ENCODE measurements at places on chromosomes 1 and 21.

GRCh38 chr1:95506736-95507414 lies 272.9 kb downstream of the RWDD3 start:
- DNase-seq, result no peak

DNA sequence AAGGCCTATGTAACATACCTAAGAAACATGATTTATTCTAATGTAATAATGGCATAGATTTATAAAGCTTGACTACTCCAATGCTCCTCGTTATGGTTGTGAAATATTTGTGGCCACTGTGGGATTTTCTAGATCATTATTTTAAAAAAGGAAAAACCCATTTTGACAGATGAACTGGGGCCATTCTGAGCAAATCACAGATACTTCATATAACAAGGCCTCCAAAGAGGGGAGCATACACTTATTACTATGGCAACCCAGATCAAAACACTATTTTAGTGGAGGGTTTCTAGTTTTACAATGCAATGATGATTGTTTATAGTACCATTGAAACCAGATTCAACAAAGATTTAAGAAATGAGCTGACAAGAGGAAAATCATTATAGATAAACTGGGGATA lies 346.6 kb downstream of the ZNF326 start:
- DNase-seq, result no peak

- no peak for DNase-seq
These were observed 17.1 kb upstream of the CNR2 start for GRCh38 chr1:23930270-23930669.

DNA sequence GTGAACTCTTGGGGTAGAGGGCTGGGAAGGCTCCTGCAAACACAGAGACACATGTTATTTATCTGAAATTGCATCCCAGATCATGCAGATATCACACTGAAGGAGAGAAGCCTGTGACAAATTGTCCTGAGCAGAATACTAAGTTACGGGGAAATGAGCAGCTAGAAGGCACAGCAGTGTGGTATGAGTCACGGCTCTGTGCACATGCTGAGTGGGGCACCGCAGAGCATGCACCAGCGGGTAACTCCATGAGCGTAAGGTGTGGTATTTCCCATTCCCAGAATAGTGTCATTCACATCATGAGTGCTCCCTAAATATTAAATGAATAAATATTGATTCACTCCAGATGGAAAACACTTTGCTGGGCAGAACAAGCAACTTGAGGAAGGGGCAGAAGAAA lies 21.3 kb upstream of the FCRL2 start:
- no peak for DNase-seq

- DNase-seq, result no peak
These were observed 60.4 kb upstream of the BACH1 start for GRCh38 chr21:29238053-29238966.

DNA sequence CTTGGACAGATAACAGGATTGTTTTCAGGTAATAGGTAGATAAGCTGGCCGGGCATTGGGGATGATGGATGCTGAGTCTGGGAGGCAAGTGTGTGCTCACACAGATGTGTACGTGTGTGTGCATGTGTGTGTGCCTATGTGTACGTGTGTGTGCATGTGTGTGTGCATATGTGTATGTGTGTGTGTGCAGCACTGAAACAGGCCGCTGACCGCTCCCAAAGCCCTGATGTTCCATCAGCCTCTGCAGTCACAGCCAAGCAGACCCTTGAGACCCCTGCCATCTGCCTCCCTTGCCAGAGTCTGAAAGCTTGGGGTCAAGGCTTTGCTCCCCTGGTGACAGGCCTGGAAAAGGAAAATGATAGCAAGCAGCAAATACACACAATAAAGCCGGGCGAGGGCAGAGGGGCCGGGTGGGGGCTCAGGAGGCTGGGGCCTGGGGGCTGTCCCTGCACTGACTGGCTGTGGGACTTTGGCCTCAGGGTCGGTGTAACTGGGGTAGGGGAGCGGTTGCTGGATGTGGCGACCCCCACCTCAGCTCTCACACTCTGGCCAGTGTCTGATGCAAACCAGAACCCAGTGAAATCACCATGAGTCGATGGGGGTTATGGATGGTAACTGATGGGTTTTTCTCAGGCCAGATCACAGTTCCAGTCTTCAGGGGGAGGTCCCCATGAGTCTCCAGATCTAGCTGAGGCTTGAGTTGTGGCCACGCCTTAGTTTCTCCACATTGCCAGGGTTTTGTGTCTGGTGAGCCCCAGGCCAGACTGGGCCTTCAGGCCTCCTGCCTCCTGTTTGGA lies 9.2 kb upstream of the TNFRSF8 start:
- DNase-seq, result no peak

DNA sequence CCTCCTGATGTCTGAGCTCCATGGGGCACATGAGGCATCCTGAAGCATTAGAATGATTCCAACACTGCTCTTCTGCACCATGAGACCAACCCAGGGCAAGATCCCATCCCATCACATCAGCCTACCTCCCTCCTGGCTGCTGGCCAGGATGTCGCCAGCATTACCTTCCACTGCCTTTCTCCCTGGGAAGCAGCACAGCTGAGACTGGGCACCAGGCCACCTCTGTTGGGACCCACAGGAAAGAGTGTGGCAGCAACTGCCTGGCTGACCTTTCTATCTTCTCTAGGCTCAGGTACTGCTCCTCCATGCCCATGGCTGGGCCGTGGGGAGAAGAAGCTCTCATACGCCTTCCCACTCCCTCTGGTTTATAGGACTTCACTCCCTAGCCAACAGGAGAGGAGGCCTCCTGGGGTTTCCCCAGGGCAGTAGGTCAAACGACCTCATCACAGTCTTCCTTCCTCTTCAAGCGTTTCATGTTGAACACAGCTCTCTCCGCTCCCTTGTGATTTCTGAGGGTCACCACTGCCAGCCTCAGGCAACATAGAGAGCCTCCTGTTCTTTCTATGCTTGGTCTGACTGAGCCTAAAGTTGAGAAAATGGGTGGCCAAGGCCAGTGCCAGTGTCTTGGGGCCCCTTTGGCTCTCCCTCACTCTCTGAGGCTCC lies 11.1 kb upstream of the RASSF5 start:
- DNase-seq, result no peak

GRCh38 chr1:113282008-113282892 lies 108.1 kb upstream of the MAGI3 start:
- DNase-seq, result no peak

GRCh38 chr1:236514703-236515442 lies 8.9 kb upstream of the LGALS8 start:
- no peak for DNase-seq

GRCh38 chr21:41023936-41024335 lies 144.0 kb upstream of the BACE2 start:
- DNase-seq, result no peak

GRCh38 chr1:203408486-203409481 lies 57.9 kb upstream of the FMOD start:
- no peak for DNase-seq

DNA sequence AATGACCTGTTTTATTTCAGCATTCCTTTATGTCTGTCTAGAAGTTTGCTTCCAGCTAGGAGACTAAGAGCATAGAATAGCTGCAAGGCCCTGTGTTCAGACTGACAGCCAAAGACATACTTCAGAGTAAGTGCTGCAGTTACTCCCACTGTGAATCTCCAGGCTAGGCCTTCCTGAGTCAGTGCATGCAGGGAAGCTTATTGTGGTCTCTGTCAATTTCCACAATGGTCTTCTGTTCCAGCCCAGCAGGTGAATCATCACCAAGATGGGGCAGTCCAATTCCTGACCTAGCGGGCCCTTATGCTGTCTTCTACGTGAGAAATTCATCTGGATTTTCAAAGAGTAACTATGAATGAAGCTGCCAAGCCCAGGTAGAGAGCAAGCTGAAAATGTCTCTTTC lies 146.3 kb upstream of the C8B start:
- DNase-seq, result no peak

DNA sequence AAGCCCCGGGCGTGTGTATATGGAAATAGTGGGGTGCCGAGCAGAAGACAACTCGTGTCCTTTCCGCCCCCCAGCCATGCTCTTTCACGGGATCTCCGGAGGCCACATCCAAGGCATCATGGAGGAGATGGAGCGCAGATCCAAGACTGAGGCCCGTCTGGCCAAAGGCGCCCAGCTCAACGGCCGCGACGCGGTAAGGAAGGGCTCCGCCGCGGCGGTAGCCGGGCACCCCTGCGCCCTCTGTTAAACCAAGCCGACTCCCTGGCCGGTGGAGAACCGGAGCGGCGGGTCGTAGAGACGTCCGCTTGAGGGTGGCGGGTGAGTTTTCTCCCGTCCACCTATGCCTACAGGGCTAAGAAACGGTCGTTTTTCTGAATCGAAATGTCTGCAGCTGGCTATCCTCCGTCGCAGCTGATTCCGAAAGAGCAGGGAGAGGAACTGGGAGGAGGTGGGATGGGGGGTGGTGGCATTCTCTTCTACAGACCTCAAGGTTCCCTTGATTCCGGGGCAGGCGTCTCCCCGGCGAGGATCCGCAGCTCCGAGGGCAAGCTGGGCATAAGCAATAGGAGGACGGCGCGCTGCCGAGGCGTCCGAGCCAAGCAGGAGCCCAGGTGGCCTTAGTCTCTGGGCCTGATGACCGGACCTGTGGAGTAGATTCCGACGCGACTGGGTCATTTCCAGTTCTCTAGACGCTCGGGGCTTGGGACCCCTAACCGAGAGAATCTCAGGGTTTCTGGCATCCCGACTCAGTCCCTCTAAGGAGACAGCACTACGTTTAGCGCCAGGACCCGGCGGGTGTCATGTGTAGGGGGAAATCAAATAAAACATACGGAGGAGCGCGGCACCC lies 856 bp downstream of the LHX9 start:
- no peak for DNase-seq

- no peak for DNase-seq
These were observed 190.9 kb upstream of the ADGRL4 start for GRCh38 chr1:79197421-79197820.

- DNase-seq, result no peak
These were observed 75.6 kb upstream of the KAZN start for GRCh38 chr1:14522926-14523241.

DNA sequence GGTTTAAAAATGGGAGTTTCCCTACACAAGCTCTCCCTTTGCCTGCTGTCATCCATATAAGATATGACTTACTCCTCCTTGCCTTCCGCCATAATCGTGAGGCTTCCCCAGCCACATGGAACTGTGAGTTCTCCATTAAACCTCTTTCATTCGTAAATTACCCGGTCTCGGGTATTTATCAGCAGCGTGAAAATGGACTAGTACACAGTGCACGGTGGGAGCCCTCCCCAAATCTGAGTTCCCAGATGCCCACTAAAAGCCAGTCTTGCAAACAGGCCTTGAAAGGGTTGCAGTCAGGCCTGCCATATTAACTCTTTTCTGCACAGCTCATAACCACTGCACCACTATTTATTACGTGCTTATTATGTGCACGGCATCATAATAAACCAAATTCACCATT lies 400.9 kb downstream of the PRDM2 start:
- DNase-seq, result no peak

DNA sequence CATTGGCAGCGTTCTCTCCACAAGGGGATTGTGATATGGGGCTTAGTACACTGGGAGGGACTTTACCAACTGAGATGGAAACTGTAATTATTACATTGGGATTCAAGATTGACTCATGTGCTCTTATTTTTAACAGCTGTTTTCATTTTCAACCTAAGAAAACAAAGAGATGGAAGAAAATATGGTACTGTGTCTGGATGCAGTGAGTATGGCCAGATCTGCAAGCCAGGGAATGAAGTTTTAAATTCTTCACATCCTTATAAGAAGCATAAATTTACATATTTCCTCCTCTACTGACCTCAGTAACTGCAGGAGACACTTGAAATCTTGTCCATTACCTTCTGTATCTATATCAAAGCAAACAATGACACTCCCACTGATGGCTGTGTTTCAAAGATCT lies 81.5 kb upstream of the EDEM3 start:
- DNase-seq, result no peak

DNA sequence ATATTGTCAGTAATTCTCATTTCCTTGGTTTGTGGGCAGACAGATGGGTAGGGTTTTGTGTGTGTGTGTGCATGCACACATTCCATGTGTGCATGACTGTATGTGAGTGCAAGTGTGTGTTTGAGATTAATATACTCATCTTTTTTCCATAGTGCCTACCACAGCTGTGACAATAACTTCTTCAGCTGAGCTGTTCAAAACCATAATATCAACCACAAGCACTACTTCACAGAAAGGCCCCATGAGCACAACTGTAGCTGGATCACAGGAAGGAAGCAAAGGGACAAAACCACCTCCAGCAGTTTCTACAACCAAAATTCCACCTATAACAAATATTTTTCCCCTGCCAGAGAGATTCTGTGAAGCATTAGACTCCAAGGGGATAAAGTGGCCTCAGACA lies 149.3 kb downstream of the ADGRL2 start:
- no peak for DNase-seq

DNA sequence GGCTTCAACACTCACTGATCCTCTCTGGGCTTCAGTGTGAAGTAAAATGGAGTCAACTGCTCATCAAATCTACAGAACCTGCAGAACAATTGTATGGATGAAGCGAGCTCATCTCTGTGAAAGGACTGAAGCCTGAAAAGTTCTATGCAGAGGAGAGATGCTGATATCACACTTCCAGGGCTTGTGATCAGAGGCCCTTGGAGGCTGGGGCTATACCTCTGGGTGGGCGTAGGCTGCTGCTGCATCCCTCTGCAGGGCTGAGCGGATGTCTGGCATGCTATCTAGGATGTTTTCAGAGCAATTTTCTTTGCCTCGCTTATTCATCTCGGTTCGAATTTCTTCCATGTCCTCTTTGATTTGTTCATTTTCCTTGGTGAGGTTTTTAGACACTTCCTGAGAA lies 17.6 kb downstream of the OLFML2B start:
- no peak for DNase-seq

DNA sequence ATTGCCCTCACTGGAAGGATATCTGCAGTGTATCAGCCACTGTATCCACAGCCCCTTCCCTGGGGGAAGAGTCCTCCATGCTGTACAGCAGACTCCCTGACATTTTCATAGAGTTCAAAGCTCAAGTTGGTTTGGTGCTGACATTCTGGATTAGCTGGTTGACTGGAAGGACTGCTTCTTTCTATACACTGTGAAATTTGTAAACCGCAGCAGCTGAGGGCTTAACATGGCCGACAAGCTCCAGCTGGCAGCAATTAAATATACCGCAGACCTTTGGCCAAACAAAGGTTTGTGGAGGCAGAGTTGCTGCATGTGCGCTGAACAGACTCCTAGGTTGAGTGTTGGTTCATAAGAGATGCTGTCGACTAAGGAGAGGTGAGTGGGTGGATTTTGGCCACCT lies 126.4 kb downstream of the DHRS3 start:
- no peak for DNase-seq

GRCh38 chr1:236343246-236343870 lies 50.7 kb upstream of the EDARADD start:
- DNase-seq, result no peak

DNA sequence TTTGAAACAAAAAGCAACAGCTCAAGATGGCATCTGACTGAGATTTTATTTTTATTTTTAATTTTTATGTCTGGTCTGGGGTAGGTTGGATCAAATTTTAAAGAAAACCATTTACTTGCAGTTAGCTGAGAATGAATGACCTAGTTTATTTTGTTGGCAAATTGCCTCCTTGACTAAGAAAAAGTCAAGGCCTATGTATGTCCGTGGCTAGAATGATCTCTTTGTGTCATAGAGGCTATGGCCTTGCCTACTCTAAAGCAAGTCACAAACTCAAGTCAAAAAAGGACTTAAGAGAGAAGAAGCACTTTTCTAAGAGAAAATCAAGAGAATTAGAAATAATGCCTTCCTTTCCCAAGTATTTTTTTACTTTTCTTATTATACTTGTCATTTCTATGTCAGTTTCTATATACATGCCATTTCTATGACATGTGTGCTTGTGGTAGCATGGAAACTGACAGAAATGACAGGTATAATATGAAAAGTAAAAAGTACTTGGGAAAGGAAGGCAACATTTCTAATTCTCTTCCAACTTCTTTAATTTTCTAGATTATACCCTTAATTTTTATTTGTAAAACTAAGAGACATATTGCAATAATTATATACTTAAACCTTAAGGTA lies 136.7 kb downstream of the CENPF start:
- no peak for DNase-seq
